ENCODE measurements at places on chromosomes 2 and 18. TPM values are rescaled to one million over a fixed set of nuclear protein-coding genes. Genes with fewer than 3 reads are reported as not detected.

SERPINB10 gene
- 0.15 TPM for polyA plus RNA-seq

NYAP2 gene
- polyA plus RNA-seq, result 0.59 TPM

GALNT13 gene
- polyA plus RNA-seq, result 0.32 TPM

CCDC93 gene
- 29.9 TPM for polyA plus RNA-seq

ARL4C gene
- polyA plus RNA-seq, result 4.1 TPM

RNF138 gene
- polyA plus RNA-seq, result 23.8 TPM

STRN gene
- 17.4 TPM for polyA plus RNA-seq

SCYGR4 gene
- polyA plus RNA-seq, result not detected

INHBB gene
- polyA plus RNA-seq, result 0.90 TPM

IL1RL2 gene
- 0.34 TPM for polyA plus RNA-seq

MBD2 gene
- 38.9 TPM for polyA plus RNA-seq

KANSL1L gene
- 19.0 TPM for polyA plus RNA-seq

TEX44 gene
- not detected for polyA plus RNA-seq

POTEJ gene
- polyA plus RNA-seq, result 0.06 TPM

XDH gene
- polyA plus RNA-seq, result not detected

SOWAHC gene
- polyA plus RNA-seq, result 6.5 TPM

DLGAP1 gene
- 1.5 TPM for polyA plus RNA-seq

CIB4 gene
- polyA plus RNA-seq, result not detected

REEP1 gene
- polyA plus RNA-seq, result 88.7 TPM

CYP27A1 gene
- polyA plus RNA-seq, result 25.4 TPM

C2orf69 gene
- polyA plus RNA-seq, result 10.2 TPM

ZFP36L2 gene
- polyA plus RNA-seq, result 67.9 TPM

SGPP2 gene
- 1.4 TPM for polyA plus RNA-seq

ASXL3 gene
- polyA plus RNA-seq, result 4.7 TPM

FAP gene
- 49.7 TPM for polyA plus RNA-seq

GPBAR1 gene
- polyA plus RNA-seq, result 2.0 TPM

ST8SIA5 gene
- polyA plus RNA-seq, result 6.9 TPM

LAMA3 gene
- 3.1 TPM for polyA plus RNA-seq

CHST9 gene
- polyA plus RNA-seq, result 0.10 TPM

CAPN14 gene
- polyA plus RNA-seq, result 0.09 TPM

LYPD6B gene
- polyA plus RNA-seq, result 0.18 TPM

CCDC150 gene
- polyA plus RNA-seq, result 3.2 TPM

TRIM54 gene
- 128 TPM for polyA plus RNA-seq

SLC11A1 gene
- 1.7 TPM for polyA plus RNA-seq

ALPG gene
- polyA plus RNA-seq, result not detected

NCOA1 gene
- 132 TPM for polyA plus RNA-seq

DPYSL5 gene
- 39.8 TPM for polyA plus RNA-seq

GPAT2 gene
- polyA plus RNA-seq, result 4.2 TPM

NRP2 gene
- polyA plus RNA-seq, result 11.1 TPM

PTH2R gene
- polyA plus RNA-seq, result 0.08 TPM
